ENCODE measurements at places on chromosomes 7 and 10.

GRCh38 chr10:14823966-14824365 lies 13.9 kb downstream of the CDNF start:
- no peak for DNase-seq

DNA sequence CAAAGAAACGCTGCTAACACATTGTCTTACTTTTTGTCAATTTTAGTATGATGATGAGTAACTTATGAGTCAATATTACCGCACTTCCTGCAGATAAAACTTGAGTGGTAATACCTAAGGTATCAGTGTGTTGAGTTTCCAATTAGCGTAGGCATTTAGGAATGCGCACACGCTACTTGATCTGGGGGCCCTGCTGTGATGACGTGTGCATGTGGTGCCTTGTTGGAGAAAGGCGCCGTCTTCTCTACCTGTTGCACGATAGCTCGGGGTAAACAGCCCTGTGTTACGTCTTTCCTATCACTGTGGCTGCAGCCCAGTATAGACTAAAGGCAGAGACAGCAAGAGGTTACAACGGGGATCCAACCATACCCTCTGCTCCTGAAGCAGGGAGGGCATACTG lies 476.8 kb upstream of the ADARB2 start:
- no peak for DNase-seq

DNA sequence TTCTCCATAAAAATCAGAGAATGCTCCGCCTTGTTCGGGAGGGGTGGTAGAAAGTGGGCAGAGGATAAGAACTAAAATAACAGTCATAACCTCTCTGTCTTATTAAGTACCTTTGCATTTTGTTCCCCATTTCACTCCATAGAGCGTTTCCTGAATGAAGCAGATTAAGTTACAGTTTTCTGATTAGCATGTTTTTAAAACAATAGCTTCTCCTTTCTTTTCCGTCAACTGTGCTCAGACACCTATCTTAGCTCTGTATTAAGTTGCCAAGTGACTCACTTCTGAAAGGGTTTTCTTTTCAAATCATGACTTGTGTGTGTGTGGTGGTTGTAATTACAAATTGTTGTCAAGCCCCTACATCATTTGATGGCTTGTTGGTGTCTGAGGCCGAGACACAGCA lies 1.4 kb downstream of the HABP2 start:
- DNase-seq = no peak

- no peak for DNase-seq
Measured at GRCh38 chr10:119416855-119417254, 125.7 kb downstream of the RGS10 start.

DNA sequence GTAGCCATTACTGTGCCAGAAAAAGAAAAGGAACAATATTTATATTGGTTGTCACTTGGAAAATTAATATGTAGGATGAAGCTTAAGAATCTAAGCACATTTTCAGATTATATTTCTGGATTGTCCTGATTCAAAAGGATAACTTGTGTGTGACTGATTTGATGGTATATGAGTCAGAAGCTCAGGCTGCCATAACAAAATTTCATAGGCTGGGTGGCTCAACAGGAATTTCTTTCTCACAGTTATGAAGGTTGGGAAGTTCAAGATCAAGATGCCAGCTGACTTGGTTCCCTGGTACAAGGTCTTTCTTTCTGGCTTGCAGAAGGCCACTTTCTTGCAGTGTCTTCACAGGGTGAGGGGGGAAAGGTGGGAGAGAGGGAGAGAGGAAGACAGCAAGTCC lies 108.5 kb downstream of the ST7 start:
- no peak for DNase-seq

Data from esophagus squamous epithelium (tissue), 5 donors.